ENCODE measurements at places on chromosomes 1 and 21.

DNA sequence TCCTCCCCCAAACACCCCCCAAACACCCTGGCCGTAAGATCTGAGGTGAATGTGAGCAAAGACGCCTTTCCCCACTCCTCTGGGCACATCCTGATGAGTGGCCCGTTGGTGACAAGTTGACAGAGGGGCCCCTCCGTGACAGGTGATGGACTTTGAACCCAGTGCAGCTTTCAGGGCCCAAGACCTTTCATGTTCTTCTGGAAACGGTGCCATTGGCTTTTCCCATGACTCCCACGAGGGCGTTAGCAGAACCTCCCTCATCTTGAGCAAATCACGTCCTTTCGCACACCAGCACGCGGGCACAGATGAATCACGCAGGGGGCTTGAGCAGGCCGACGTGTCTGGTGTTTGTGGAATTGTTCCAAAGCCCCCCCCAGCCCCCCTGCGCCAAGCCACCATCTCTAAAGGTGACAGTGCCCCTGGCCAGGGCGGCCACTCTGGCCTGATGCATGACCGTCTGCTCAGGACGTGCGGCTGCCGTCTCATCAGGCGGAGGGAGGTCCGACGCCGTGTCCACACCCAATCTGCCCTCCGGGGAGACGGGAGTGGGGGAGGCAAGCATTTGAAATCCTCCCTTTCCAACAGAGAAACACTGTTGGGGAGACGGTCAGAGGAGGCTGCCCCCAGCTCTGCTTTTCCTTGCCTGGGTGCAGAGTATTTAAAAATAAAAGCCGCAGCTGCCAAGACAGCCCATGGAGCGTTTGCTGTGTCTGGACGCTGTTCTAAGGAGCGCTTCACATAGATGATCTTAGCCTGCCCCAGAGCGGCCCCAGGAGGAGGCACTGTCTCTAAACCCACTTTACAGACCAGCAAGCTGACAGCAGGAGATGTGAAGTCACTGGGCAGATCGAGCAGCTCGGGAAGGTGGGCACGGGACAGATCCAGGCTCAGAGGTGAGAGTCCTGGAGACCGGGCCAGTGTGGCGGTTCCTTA is 98.3 kb upstream of the ARHGEF16 start:
- no peak for DNase-seq

DNA sequence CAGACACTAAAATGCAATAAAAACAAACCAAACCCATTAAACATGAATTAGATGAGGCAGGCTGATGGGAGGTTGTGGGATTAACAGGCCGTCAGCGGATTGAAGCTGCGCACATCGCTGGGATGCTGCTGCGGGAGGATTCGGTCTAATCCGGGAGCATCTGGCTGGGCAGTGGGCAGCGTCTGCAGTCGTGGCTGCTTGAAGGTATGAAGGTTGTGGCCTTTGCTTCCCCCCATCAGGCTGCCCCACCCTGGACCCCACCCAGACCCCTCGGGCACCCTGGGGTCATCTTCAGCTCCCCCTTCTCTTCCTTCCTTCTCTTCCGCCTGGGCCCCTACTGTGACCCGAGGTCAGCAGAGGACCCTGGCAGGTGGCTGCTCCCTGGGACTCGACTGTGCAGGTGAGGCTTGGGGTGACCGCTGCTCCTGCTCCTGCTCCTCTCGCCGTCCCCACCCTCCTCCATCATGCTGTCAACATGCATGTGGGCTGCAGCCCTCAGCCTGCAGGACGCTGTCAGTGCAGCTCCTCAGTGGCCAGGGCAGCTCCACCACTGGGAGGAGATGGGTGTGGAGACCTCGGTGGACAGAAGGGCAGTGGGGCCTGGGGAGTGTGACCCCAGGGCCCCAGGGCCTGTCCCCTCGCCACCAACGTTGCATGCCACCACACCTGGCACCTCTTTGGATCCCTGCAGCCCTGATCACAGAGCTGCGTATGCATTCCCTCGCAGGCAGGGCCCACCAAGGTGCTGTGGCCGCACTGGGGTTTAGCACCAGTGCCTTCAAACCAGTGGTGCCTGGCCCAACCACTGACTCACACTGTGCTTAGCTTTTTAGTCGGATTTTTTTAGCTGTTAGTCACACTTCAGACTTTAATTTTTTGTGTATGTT is 112.2 kb upstream of the COL6A1 start:
- no peak for DNase-seq

GRCh38 chr1:36051821-36052220 is 32.1 kb upstream of the TEKT2 start:
- DNase-seq = no peak

DNA sequence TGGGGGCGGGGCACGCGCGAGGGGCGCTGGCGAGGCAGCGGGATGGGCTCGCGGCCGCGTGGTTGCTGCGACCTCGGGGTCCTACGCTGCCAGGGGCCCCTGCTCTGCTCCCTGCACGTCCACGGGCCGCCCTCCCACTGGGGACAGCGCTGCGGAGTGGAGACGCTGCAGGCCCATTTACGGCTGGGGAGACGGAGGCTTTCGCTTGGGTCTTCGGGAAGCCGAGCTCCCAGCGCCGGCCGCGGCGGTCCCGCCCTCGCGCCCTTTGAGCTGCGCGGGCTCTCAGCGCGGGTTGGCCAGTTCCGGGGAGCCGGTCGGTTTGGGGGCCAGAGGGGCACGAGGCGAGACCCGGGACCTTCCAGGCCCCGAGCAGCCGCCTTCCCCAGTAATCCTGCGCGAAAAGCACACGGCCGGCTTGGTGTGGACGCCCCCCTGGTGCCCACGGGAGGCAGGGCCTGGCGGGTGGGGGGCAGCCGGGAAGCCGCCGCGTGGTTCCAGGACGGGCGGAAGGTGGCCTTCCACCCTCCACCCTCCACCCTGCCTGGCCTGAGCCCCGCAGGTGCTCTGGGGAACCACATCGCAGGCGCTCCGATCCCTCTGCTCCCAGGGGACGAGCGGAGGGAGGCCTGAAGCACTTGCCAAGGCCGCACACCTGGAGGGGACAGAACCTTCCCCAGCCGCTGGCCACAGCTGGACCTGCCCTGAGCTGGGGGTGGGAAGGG is 570 bp upstream of the PEX10 start:
- DNase-seq = no peak

DNA sequence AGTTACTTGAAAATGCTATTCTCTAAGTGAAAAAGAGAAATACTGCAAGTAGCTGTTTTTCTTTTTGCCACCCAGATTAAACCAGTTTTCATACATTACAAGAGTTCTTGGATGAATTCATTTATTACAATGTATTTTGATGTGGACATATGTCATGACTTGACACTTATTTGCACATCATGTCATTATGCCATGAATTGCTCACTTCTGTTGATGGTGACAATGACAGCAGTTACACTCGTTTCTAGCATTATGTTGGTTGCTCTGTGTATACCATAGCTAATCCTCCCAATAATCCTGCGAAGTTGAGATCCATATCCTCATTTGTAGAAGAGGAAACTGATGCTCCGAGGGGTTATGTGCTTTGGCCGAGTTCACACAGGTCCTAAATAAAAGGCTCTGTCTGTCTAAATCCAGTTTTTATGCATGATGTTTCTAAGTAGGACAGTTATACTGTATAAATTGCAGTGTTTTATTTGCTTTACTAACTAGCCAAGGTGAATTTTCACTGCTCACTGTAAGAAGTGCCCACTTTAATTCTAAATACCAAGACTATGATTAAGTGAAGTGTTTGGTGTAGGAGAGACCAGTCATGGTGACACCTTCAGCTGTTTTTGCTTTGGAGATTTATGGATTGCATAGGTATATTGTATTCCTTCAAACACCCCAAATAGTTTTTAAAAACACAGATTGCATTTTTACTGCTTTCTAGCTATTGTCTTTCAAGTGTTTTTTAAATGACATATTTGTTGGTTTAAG is 56.7 kb downstream of the PRDM2 start:
- no peak for DNase-seq

- no peak for DNase-seq
Observed at GRCh38 chr21:36663033-36663855, 35.7 kb upstream of the SIM2 start.

GRCh38 chr21:37396855-37397254 is 30.3 kb downstream of the DYRK1A start:
- DNase-seq = no peak

DNA sequence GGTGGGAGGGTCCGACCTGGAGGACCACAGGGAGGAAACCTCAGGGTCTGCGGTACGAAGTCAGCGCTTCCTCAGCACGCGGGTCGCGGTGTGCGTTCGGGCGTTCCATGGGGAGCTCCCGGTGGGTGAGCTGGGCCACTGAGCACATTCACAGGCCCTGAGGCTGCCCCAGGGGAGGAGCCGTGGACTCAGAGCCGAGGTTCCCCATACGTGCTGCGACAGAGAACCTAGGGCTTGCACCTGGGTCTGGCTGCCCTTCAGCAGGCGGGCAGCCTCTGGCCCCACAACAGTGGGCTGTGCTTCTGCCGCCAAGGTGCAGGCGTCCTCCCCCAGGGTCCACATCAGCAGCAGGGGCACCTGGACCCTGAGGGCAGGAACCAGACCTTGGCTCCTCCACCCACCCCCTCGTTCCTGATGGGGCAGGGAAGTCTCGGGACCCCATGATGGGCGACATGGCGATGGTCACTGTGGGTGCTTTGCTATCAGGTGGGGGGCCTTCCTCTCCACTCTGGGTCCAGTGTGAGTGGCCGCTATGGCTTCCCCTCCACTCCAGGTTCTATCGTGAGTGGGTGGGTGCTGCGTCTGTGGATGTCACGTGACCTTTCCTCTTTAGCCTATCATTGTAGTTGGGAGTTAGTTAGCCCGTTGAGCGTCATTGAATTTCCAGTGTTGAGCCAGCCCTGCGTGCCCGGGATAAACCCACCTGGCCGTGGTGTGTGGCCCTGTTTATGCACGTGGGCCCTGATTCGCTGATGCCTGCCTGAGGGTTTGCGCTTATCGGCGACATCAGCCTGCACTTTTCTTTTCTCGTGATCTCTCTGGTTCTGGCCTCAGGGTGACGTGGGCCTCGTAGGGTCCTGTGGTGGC is 27.9 kb downstream of the FTCD start:
- no peak for DNase-seq

- no peak for DNase-seq
Observed at GRCh38 chr1:233349137-233349536, 21.6 kb downstream of the MAP3K21 start.

DNA sequence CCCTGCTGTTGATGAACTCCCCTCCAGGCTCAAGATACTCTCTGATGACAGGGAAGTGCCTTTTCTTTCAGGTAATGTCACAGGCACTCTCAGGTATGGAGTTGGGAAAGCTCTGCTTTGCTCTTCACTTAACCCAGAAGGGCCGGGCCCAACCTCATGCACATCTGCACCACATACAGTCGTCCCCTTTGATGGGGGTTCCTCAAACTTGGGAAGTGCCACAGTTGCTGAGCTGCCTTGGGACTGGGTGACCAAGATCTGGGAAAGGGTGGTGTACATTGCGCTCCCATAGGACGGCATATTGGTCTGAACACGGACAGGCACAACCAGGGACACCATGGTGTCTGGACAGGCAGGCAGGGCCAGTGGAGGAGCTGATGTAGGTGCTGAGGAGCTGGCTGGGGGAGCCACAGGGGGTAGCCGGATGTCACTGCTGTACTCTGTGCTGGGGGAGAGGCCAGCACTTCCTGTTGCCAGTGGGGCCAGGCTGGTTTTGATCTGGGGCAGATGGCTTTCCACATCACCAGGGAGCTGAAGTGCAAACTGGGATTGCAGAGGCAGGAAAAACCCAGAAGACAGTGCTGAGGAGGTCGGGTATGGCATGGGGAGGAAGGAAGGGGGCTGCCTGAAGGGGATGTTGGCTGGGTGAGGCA is 96.2 kb upstream of the EDN2 start:
- DNase-seq = no peak

DNA sequence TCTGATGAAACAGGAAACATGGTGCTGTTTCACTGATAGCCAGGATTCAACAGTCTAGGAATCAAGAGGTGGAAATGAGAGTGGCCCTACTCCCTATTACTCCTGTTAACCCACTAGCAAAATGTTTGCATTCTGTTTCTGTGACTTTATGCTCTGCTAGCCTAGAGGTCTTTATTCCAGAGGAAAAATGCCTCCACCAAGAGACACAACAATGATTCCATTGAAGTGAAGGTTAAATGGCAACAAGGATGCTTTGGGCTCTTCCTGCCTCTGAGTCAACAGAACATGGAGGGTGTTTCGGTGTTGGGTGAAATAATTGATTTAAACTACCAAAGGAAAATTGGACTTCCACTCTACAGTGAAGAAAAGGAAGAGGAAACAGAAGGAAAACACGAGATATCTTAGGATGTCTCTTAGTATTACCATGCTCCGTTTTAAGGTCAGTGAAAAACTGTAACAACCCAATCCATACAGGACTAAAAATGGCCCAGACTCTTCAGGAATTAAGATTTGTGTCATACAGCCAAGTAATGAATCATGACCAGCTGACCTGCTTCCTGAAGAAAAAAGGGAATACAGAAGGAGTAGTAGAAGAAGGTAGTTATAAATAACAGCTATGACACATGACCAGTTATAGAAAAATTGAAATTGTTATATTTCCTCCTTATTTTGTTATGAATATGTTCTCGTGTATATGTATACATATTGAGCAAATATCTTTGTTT is 1237.8 kb downstream of the NCAM2 start:
- no peak for DNase-seq

GRCh38 chr1:207274882-207275281 is 46.6 kb upstream of the CD55 start:
- DNase-seq = no peak

GRCh38 chr1:169486281-169487051 is 722 bp upstream of the SLC19A2 start:
- no peak for DNase-seq

- peak; percentile 3 for DNase-seq
Observed at GRCh38 chr1:86913399-86913895, 479 bp downstream of the SELENOF start.

GRCh38 chr1:219539645-219540254 is 73.2 kb downstream of the ZC3H11B start:
- no peak for DNase-seq

GRCh38 chr21:34022627-34023335 is 50.6 kb upstream of the MRPS6 start:
- DNase-seq = no peak

- DNase-seq = no peak
Observed at GRCh38 chr21:46118316-46119143, 20.6 kb downstream of the COL6A2 start.

DNA sequence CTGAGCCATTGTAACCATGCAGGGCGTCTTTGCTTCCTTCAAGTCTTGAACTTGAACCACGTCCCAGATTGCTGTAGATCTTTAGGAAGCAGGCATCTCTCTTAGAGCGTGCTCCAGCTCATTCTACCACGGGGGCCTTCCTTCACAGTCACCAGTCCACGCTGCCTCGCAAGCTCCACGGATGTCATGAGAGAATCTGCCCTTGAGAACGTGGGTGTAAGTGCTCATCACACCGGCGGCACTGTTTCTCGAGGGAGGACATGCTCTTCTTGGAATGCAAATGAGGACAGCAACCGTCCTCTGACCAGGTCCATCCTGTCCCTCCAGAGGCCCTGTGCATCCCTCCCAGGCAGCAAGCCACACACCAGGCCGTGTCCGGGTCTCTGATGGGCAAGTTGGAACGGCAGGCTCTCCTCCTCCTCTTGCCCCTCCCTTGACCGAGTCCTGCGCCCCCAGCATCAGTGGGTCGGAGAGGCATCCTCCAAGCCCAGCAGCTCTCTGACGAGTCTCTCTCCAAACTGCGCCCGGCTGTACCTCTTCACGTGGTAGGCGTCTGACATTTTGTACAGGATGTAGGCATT is 103.1 kb downstream of the PGBD5 start:
- DNase-seq = no peak

Data from activated T-helper 1 cell treated with Interleukin-2 at 50 U/mL for 16 hours (primary cell).